ENCODE measurements at places on chromosomes 2 and 18. TPM values are rescaled to one million over a fixed set of nuclear protein-coding genes. Genes with fewer than 3 reads are reported as not detected.

GRCh38 chr2:149585166-149585885 is 2.2 kb downstream of the MMADHC start:
- H3K4me1 ChIP-seq = peaks cover 48% of the 10 kb centered on the region
- H3K4me3 ChIP-seq = peak overlapping the region; percentile 92
- H3K27ac ChIP-seq = no peak overlapping the region
- DNase-seq = no peak

DNA sequence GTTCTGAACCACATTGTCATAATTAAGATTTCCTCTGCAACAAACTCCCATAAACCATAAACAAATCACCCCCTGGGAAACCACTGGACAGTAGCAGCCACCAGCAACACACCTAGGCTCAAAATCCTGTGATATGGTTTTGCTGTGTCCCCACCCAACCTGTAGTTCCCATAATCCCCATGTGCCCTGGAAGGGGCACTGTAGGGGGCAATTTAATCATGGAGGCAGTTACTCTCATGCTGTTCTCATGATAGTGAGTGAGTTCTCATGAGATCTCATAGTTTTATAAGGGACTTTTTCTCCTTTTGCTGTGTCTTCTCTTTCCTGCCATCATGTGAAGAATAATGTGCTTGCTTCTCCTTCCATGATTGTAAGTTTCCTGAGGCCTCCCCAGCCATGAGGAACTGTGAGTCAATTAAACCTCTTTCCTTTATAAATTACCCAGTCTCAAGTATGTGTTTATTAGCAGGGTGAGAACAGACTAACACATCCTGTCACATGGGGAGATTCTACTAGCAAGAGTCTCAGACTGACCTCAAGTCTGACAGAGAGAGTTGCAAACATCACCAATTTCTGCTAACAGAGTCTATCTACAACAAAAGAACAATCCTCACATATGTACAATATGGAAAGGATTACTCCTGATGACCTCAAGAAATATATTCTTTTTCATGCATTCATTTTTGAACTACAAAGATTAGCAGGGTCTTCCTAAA is 182.6 kb downstream of the GRB14 start:
- no peak overlapping the region for H3K4me3 ChIP-seq
- H3K36me3 ChIP-seq = no peaks in the 10 kb centered on the region
- H3K27ac ChIP-seq = no peak overlapping the region
- H3K27me3 ChIP-seq = no peaks in the 10 kb centered on the region
- H3K4me1 ChIP-seq = no peaks in the 10 kb centered on the region

The CNTNAP5 gene
- not detected for total RNA-seq

DNA sequence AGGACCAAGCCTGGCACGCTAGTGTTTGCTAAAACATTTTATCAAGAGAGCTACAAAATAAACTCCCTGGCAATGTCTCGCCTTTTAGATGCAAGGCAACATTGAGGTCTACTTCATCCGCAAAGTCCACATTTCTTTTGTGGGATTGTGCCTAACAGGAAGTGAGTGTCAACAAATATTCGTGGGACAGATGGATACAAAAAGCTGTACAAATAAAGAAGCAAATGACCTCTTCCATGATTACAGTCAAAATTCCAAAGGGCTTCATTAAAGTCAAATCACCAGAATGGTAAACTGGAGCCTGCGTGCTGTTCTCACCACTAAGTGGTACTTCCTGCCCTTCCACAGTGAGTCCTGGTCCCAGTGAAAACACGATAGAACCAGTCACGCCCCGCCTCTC is 40.4 kb downstream of the L3MBTL4 start:
- no peaks in the 10 kb centered on the region for H3K27me3 ChIP-seq
- H3K27ac ChIP-seq = no peak overlapping the region
- DNase-seq = no peak

DNA sequence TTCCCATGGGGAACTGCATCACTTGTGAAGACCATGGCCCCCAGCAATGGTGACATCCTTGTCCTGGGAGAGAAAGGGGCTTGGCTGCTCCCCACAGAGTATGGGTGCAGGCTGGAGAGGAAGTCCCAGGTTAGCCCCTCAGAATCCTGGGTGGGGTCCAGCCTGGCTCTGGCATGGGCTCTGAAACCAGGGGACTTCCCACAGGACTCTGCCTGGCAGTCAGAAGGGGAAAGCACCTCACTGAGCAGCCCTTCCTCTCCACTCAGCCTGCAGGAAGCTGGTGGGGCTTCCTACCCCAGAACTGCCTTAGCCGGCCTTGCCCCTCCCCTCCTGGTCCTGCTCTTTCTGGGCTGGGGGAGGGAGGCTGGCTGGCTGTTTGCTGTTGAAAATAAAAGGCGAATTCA is 3.7 kb downstream of the NEURL3 start:
- peak overlapping the region; percentile 23 for H3K27ac ChIP-seq
- peaks cover 13% of the 10 kb centered on the region for H3K4me1 ChIP-seq
- DNase-seq = peak; percentile 46
- no peaks in the 10 kb centered on the region for H3K27me3 ChIP-seq

Data from activated CD4-positive, alpha-beta T cell treated with anti-CD3 and anti-CD28 coated beads for 36 hours (primary cell).